Activated T-helper 1 cell treated with Interleukin-2 at 50 U/mL for 16 hours (primary cell): ENCODE measurements at places on chromosomes 12 and 14.

- no peak for DNase-seq
Measured at GRCh38 chr12:59452259-59452658, 143.6 kb upstream of the SLC16A7 start.

DNA sequence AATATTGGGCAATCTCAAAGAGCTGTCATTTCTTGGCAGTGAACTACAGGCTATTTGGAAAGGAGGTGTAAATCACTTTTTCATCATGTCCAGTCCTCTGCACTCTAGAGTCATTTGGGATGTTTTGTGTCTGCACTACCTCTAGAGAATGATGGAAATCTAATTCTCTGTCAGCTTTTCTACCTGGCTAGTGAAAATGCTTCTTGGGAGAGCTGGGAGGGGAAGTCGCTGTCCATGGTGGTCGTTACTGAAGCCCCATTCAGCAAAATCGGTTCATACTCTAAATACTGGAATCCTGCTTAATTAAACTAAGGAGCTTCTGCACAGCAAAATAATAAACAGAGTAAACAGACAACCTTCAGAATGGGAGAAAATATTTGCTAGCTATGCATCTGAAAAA is 251.8 kb downstream of the APAF1 start:
- no peak for DNase-seq

GRCh38 chr14:85125291-85125670 is 404.7 kb upstream of the FLRT2 start:
- no peak for DNase-seq

DNA sequence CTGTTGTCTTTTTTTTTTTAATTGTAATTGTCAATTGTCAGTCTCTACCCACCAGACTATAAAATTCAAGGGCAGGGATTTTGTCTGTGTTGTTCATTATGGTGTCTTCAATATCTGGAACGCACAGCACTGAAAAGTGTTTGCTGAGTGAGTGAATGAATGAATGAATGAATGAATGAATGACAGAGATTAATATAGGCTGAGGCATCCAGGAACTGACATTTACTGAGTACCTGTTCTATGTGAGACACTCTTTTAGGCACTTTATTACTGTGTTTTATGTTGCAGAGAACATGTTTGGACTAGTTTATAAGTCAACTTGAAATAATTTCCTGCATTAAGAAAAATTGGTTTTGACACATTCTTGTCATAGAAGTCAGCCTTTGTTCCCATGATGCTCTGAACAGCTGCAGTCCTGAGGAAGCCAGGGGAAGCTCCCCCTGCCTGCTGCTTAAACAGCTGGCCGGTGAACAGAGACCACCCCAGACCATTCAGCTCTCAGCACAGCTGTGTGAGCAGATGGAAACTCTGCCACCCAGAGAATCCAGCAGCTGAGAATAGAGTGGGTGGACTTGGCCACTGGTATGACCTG is 160.7 kb upstream of the CCND2 start:
- no peak for DNase-seq

DNA sequence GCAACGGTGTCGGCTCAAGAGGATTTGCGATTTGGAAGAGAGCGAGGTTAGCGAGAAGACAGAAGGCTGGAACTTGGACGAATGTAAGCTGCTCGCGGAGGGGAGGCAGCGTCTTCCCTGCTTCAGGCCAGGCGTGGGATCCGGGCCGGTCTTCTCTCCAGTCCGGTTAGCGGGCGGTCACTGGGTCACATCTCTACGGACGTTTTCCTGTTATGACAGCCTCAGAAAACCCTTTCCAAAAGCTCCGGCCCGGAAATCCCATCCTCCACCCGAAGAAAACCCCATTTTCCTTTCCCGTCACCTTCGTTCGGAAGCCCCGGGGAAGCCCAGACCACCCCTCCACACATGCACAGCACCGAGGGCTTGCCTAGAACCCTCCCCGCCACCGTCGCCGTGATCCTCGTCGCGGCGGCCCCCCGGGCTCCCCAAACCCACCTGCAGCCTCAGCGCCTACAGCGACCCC is 268 bp downstream of the NDUFB1 start:
- no peak for DNase-seq

DNA sequence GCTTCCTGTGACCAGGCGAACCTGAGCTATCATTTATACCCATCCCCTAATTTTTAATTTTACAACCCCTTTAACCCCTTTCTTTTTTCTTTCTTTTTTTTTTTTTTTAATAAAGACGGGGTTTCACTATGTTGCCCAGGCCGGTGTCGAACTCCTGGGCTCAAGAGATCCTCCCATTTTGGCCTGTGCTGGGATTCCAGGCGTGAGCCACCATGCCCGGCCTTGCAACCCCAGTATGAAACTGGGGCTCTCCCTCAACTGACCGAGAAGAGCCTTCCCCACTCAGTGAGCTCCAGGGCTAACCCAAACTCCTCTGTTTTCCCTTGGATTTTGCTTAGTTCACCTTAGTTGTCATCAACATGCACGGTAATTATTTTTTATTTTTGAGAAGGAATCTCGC is 992 bp downstream of the CPSF2 start:
- no peak for DNase-seq

DNA sequence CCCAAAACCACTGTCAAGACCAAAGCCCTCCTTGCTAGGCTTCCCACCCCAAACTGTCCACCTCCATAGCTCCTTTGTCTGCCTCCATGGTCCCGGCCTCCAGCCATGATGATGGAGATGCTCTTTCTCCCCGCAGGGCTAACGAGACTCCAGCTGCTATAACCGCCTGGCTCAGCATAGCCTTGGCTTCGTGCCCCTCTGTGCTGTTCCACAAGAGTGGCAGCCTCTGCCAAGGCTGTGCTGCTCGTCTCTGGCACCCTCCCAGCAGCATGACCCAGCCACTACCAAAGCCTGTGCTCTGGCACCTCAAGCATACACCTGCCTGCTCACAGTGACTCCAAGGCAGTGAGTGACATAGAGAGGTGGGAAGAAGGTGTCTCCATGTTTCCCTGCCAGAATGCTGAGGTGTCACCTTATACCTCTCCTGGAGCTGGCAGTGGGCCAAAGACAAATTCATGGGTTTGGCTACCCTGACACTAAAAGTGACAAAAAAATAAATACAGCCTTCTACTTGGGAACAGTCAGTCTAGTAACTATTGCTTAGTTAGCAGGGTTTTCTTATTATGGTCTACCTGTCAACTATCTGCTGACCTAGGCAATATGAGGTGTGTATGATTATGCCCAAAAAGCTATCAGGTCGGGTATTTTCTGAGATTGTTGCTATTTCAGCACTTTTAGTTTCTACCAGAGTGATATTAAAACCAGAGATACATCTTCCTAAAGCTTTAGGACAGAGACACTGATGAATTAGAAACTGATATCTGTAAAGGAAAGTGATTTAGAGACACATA is 16.1 kb upstream of the KRT73 start:
- no peak for DNase-seq

- DNase-seq: no peak
Measured at GRCh38 chr12:40078266-40078665, 27.6 kb downstream of the SLC2A13 start.

GRCh38 chr14:51006781-51007211 is 62.5 kb upstream of the PYGL start:
- no peak for DNase-seq

DNA sequence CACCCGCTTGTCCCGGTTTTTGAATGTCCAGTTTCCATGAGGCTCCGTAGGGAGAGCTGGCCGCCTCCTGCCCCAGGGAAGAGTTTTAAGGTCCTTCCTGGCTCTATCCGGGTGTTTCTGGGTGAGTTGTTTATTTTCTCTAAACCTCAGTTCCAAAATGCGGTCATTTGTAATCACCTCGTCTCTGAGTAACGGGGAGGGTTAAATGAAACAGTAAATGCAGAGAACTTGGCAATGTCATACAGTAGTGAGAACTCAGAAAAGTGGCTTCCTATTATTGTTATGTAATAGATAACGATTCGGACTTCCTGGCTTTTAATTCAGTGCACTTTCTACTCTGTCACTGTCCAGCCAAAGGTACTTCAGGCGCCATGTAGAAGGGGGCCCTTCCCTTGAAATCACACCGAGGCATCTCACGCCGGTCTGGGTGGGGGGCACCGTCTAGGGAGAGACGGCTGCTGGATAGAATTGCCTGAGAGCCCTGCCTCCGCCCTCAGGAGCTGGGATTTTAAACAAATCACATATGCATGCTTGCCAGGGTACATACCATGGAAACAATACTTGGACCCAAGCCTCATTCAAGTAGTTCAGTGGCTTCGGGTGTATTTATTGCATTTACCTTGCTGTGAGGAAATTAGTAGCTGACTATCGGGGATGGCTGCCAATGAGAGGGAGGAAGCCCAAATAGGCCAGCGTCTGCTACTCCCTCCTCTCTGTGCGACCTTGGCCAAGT is 26.4 kb downstream of the NOS1 start:
- DNase-seq: no peak

- no peak for DNase-seq
Measured at GRCh38 chr12:116547955-116548501, 11.2 kb upstream of the MAP1LC3B2 start.

DNA sequence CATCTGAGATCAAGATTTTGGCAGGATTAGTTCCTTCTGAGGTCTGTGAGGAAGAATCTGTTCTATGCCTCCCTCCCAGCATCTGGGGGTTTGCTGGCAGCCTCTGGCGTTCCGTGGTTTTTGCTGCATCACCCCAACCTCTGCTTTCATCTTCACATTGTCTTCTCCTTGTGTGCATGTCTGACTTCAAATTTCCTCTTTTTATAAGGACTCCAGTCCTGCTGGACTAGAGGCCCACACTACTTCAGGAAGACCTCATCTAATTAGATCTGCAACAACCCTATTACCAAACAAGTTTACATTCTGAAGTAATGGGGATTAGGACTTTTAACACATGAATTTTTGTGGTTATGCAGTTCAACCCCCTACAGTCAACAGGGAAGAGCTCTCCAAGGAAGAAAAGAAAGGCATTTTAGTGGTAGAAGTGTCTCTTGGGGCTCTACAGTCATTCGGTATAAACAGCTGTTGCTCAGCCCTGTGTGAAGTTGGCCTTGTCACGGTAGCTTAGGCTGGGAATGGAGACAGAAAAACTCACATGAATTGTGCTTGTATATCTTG is 89.7 kb downstream of the CAND1 start:
- DNase-seq: no peak

DNA sequence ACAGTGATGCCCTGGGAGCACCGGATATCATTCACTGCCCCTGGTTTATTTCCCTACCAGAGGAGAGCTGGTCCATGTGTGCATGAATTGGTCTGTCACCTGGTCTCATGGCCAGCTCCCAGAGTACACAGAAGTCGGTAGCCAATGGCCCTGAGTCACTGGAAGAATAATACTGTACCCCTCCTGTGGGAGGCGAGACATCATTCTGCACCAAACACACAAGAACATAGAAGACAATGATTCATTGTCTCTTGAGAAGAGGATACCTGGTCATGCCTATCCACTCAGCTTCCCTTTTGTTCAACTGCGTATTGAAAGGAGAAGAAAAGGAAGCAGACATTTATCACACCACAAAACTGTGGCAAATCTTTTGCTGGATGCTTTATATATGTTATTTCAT is 216.2 kb downstream of the DPF3 start:
- DNase-seq: no peak

- no peak for DNase-seq
Measured at GRCh38 chr12:50665609-50666008, 98.3 kb upstream of the ATF1 start.

- no peak for DNase-seq
Measured at GRCh38 chr12:109440851-109441490, 36.1 kb downstream of the KCTD10 start.

- no peak for DNase-seq
Measured at GRCh38 chr12:118148287-118148686, 12.4 kb downstream of the PEBP1 start.

- peak; percentile 61 for DNase-seq
Measured at GRCh38 chr12:127145929-127146789, 1120.8 kb upstream of the TMEM132C start.
